ENCODE measurements at places on chromosomes 2 and 18. TPM values are rescaled to one million over a fixed set of nuclear protein-coding genes. Genes with fewer than 3 reads are reported as not detected.

Gene ADRA2B
- polyA plus RNA-seq = 0.07 TPM

- DNase-seq = no peak
These were observed 28.3 kb downstream of the MALT1 start for GRCh38 chr18:58699551-58699950.

- DNase-seq = no peak
These were observed 126.1 kb downstream of the HNMT start for GRCh38 chr2:138090330-138090729.

GRCh38 chr2:171878481-171878993 lies 15.5 kb downstream of the SLC25A12 start:
- DNase-seq = peak; percentile 78

DNA sequence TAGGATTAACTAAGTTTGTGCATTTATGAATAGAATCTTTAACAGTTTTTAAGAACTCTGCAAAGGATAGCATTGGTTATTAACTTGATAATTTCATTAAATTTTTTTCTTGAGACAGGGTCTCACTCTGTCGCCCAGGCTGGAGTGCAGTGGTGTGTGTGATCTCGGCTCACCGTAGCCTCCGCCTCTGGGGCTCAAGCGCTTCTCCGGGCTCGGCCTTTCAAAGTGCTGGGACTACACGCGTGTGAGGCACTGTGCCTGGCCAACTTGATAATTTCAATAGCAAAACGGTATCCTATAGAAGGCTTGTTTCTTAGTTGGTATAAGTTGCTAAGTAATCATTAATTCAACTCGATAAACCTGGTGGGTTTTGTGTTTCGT lies 38.0 kb downstream of the ADNP2 start:
- DNase-seq = peak; percentile 24

GRCh38 chr2:110869472-110870446 lies 137.4 kb downstream of the ACOXL start:
- peak; percentile 57 for DNase-seq

All from fibroblast of lung (primary cell).